T-helper 2 cell (primary cell): ENCODE measurements at places on chromosomes 4 and X.

GRCh38 chr4:82421796-82422560, 8.3 kb downstream of the HNRNPDL start:
- no peak for DNase-seq

DNA sequence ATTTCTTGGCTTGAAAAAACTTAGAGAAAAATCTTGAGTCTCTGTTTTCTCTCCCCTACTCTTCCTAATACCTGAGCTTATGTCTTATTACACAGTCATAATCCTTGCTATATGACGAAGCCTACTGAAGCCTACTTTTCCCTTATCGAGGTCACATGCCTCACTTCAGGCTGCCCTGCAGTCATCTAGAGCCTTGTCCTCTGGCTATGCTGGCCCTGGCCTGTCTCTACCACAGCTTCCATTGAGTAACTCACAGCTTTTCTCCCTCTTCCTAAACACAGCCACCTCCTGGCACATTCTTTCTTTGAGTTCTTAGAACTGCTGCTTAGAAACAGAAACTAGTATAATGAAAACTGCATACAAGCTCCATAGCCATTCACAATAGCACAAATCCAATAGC, 1698.3 kb downstream of the STIM2 start:
- no peak for DNase-seq

- no peak for DNase-seq
These were observed 51.9 kb downstream of the MAOA start for GRCh38 chrX:43707812-43708548.

- no peak for DNase-seq
These were observed 93.6 kb downstream of the DCTD start for GRCh38 chr4:182823576-182823975.

GRCh38 chrX:31388946-31389345, 317.1 kb upstream of the FTHL17 start:
- DNase-seq: no peak
